ENCODE measurements at places on chromosomes 13 and 19.
A peak's percentile ranks its signal among the peaks of the same experiment; 100 is the strongest.

DNA sequence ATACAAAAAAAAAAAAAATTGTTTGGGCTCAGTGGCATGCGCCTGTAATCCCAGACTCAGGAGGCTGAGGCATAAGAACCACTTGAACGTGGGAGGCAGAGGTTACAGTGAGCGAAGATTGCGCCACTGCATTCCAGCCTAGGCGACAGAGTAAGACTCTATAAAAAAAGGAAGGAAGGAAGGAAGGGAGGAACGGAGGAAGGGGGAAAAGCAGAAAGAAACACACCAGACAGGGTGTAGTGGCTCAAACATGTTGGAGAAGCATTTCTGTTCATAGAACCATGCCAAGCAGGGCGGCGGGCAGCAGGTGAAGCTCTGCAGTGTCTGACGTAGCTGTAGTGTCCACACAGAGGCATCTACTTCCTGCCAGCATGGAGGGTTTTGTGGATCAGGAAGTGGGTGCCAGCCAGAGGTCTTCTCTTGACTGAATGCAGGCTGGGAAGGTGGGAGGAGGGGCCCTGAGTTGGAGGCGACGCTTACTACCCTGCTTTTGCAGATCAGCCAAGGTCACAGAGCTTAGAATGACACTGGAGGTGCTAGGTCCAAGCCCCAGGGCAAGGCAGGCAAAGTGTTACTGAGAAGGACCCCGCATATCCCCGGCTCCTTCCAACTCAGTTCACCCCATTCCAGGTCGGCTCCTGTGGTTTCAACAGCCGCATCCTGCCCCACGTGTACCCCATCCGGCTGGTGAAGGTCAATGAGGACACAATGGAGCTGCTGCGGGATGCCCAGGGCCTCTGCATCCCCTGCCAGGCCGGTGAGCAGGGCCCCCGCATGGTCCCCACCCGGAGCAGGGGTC is 11.6 kb upstream of the PGLS start:
- no peak for DNase-seq

GRCh38 chr13:90352763-90353162 is 994.7 kb upstream of the MIR17HG start:
- DNase-seq, result no peak

- DNase-seq, result no peak
Measured at GRCh38 chr13:78160793-78161192, 242.2 kb upstream of the EDNRB start.

GRCh38 chr13:43510956-43511901 is 275.5 kb downstream of the ENOX1 start:
- no peak for DNase-seq

GRCh38 chr19:11337080-11337479 is 2.4 kb downstream of the RAB3D start:
- no peak for DNase-seq

GRCh38 chr13:101917475-101917810 is 465.0 kb downstream of the ITGBL1 start:
- no peak for DNase-seq

DNA sequence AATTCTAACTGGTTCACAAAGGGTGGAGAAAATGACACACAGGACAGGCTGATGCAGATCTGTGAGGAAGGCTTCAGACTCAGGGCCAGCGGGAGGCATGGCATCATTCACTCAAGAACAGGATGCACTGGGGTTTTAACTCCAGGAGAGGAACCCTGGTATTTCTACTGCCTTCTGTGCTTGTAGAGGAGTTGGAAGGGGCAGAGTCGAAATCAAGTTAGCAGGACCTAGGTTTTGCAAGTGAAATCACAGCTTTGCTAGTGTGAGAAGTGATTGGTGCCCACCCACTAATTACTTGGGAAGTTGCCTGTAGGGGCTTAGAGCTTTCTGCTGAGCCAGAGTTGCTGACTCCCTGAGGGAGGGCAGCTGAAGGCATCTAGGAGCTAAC is 92.7 kb downstream of the AKAP11 start:
- no peak for DNase-seq

- no peak for DNase-seq
Measured at GRCh38 chr13:38662362-38662761, 24.5 kb upstream of the FREM2 start.

GRCh38 chr13:46523972-46524752 is 28.8 kb upstream of the LRCH1 start:
- no peak for DNase-seq

DNA sequence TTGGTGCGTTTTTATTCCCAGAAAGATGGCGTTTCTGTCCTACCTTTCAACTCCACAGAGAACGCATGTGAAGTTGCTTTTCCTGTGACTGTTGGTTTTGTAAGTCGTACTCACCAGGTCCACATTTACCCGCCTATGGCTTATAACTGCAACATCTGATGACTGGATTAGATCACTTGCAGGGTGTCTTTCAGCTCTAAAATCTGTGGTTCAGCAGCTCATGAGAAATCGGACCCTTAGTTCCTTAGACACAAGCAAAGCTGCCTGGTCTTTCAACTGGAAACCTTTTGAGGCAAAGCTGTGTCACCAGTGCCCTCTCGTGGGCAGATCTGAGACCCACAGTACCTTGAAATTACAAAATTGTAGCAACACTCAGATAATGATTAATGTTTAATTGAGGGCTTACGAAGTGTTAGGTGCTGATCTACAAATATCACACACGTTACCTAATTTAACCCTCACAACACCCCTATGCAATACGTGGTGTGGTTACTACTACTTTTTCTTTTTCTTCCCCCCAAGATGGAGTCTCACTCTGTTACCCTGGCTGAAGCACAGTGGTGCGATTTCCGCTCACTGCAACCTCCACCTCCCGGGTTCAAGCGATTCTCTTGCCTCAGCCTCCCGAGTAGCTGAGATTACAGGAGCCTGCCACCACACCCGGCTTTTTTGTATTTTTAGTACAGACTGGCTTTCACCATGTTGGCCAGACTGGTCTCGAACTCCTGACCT is 65.4 kb downstream of the RUBCNL start:
- peak; percentile 80 for DNase-seq
